Cortex of kidney (tissue), 1 donor: ENCODE measurements at places on chromosomes 5 and 9.

GRCh38 chr5:9713356-9713755, 83.2 kb upstream of the TAS2R1 start:
- no peak for DNase-seq

GRCh38 chr5:132998556-132998955, 27.8 kb downstream of the ZCCHC10 start:
- DNase-seq = no peak

- DNase-seq = no peak
Measured at GRCh38 chr9:111284703-111285102, 45.3 kb downstream of the OR2K2 start.

DNA sequence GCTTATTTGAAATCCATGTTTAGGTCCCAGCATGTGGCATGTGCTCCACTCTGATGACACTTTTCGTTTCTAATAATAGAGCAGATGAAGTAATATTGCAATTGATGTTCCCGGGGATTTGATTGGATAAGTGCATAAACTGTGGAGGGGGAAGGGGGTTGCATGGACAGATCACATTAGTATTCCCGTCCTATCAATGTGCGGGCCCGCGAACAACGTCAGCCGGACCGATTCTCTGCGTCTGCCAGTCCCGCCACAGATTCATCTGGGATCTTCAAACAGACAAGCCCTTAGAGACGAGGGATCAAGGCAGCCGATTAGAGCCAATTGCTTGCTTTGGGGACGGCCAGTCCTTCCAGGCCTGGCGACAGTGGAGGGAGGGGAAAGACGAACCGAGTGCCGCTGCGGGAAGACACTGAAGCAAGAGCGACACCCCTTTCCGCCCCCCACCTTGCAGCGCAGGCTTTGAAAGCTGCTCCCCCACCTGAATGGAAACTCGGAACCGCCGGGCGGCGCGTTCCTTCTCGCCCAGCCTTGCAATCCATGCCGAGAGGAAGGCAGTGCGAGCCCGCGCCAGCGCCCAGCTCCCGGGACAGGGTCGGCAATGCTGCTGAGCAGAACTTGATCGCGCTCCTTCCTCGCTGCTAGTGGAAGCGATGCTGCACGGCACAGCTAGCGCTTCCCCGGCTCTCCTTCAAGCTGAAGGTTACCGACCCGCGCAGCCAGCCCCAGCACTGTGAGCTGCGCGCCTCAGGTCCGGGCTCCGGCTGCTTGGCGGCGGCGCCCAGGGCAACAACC, at the start of gene RGS7BP:
TSS of gene RGS7BP (plus strand) at position 247 of the 798 bp plus-strand sequence. CDS start 610 bp downstream, outside the sequence.
- DNase-seq = no peak

DNA sequence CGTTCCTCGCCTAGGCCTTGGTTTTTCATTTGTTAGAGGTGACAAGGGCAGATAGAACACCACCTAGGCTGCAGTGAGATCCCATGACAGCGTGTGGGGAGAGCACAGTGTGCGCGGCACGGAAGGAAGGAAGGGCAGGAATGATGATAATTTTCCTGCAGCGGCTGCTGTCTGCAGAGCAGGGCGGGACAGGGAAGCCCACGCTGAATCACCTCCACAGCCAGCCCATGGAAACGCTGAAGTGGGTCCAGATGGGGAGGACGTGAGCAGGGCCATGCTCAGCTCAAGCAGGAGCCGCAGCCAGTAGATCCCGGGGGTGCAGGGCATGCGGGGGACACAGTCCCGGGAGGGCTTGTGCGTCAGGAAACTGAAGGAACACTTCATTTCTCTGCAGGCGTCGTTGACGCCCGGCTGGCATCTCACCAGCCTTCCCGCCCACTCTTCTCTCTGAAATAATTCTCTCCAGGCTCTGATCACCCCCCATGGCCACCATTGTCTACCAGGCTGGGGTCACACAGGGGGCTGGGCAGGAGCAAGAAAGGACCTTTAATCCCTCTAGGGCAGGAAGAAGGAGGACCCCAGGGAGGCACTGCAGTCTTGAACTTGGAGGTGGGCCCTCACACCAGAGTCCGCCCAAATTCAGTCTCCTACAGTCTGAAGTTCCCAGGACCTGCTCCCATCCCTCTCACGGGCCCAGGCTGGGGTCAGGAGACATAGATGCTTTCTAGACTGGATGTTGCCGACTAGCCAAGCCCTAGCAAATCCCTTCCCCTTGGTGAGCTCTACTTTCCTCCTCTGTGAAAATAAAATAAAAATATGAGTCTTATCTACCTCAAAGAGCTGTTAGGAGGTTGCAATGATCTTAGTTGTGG, 20.9 kb upstream of the SYNPO start:
- DNase-seq = no peak

DNA sequence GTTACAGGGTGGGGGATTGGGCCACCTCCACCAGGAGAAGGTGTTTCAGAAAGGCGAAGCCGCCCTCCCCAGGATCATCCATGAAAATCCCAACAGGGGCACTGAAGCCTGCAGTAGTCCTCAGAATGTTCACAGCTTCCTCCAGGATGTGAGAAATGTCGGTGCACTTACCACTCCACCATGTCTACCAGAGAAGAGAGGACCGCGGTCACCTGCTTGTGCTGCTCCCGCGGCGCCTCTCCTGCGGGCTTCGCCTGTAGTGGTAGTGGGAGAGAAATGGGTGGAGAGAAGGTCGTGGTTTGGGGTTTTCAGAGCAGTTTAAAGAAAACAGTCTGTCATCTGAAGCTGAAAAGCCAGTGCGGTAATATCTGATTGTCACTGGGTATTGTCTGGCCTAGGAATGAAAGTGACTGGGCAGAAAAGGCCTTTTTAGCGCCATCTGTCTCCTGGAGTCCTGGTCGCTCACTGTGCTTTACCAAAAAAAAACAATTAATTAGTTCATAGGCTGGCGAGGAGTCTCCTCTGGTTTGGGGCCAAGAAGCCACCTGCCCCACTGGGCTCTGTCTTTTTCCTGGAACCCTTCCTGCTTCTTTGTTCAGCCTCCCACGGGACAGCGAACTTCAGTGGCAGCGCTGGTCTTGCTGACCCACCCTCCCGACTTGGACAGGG, 23.0 kb upstream of the PPP1R26 start:
- DNase-seq = no peak

GRCh38 chr9:131310833-131311554, 21.5 kb downstream of the PLPP7 start:
- no peak for DNase-seq

- DNase-seq = no peak
Measured at GRCh38 chr9:124272118-124272517, 14.4 kb downstream of the NEK6 start.

DNA sequence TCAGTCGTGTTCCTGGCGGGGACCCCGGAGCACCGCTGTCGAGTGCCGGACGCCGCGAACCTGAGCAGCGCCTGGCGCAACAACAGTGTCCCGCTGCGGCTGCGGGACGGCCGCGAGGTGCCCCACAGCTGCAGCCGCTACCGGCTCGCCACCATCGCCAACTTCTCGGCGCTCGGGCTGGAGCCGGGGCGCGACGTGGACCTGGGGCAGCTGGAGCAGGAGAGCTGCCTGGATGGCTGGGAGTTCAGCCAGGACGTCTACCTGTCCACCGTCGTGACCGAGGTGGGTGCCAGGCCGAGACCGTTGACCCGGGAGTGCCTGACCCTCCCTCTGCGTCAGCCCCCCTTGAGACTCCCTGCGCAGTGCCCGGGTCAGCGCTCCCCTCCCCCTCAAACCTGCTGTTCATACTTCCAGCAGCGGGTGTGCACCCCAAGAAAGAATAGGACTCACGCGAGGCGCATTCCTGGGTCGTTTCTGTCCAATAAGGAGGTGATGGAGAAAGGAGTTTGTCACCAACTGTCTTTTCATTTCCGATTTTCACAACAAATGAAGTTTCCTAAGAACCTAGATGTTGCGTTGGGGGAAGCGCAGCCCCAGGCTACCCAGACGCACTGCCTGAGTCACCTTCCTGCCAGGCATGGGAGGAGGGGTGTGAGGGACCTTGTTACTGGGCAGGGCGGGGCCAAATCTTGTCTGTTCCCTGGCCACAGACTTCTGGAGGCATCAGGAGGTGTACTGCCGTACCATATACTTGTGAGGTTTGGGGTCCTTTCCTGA, 722 bp downstream of the SLC22A4 start:
- no peak for DNase-seq

DNA sequence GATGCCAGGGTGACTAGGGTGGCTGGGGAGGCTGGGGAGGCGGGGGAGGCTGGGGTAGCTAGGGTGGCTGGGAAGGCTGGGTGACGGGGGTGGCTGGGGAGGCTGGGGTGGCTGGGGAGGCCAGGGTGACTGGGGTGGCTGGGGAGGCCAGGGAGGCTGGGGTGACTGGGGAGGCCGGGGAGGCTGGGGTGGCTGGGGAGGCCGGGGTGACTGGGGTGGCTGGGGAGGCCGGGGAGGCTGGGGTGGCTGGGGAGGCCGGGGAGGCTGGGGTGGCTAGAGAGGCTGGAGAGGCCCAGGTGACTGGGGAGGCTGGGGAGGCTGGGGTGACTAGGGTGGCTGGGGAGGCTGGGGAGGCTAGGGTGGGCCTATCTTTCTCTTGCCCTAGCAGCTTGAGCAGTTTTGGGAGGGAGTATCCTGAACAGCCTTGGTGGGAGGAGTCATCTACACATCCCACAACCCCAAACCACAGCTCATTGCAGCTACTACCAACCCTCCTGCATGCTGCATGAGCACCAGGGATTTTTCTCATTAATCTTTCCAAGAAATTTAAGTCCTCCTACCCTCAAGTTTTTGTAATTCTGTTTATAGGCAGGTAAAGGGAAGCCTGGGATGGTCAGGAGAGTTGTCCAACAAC, 203.2 kb upstream of the IRX1 start:
- DNase-seq = no peak

DNA sequence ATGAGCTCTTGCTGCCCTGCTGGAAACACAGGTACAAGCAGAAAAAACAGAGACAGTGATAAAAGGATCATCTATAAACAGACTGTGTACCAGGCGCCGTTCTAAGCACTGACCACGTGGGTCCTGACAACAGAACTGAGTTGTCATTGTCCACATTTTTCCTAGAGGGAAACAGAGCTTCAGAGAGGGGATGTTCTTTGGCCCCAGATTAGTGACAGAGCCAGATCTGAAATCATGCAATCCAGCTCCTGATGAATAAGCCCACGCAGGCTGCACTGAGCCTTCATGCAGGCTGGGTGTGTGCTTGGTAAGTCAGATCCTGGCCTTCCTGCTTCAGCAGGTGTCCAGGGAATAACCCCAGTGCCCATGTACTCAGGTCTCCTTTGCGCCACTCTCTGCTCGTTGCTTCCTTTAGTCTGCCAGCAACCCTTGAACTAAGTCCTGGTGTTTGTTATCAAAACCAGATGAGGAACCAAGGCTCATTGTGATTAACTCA, 22.8 kb upstream of the TCF7 start:
- DNase-seq = no peak

GRCh38 chr5:138179277-138179857, 455 bp downstream of the KIF20A start:
- no peak for DNase-seq

GRCh38 chr5:133052317-133053175, 733 bp downstream of the HSPA4 start:
- no peak for DNase-seq

GRCh38 chr5:93327605-93328004, 253.4 kb downstream of the NR2F1-AS1 start:
- DNase-seq = no peak

GRCh38 chr5:137834498-137835049, 33.1 kb upstream of the MYOT start:
- no peak for DNase-seq

GRCh38 chr9:91191411-91192380, 170.0 kb downstream of the AUH start:
- DNase-seq = no peak

DNA sequence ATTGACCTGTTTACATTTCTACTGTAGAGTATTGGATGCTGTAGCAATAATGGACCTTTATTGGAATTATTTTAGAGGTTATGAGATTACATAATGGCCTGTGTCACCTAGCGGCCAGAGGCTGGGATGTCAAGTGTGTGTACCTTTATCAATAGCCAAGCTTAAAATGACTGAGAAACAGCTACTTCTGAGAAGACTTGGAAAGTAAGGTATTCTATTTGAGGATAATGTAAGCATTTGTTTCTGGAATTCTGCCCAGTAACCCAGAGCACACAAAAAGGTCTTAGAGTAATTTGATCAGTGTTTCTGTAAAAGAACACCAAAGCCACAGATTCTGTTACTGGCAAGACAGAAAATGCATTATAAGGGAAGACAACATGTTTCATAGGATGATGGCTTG, 116.8 kb downstream of the MACIR start:
- DNase-seq = no peak

DNA sequence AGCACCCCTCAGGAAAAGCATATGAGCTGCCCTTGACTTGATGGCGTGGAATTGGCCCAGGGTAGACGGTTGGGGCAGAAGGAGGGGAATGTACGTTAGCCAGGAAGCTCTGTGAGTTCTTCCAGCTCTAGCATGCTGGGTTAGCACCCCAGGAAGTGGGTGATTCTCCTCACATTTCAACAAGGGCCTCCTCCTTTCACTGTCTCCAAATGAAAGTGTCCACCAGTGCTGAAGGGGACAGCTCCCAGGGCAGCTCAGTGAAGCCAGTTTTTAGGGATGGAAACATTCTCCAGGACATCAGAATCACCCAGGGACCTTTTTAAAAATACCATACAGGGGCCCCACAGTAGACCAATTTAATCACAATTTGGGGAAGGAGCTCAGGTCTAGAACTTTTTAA, 17.2 kb upstream of the AFAP1L1 start:
- DNase-seq = no peak

DNA sequence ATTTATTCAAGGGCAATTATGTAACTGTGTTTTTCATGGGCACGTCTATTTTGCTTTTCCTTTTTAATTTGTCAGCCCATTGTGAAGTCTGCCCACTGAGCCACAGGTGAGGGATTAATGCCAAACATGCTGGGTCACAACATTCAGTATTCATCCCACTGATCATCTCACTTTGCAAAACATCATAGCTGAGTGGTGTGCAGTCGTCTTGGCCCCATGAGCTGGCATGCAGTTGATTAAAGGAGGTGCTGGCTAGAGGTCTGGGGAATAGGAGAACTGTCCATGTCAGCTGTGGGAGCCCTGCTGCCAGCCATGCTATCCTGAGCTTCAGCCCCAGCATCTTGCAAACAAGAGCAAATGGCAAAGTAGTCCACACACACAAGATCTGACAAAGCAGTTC, 11.7 kb upstream of the ESM1 start:
- no peak for DNase-seq

- DNase-seq = no peak
Measured at GRCh38 chr5:73295921-73296320, 122.9 kb downstream of the TMEM174 start.

DNA sequence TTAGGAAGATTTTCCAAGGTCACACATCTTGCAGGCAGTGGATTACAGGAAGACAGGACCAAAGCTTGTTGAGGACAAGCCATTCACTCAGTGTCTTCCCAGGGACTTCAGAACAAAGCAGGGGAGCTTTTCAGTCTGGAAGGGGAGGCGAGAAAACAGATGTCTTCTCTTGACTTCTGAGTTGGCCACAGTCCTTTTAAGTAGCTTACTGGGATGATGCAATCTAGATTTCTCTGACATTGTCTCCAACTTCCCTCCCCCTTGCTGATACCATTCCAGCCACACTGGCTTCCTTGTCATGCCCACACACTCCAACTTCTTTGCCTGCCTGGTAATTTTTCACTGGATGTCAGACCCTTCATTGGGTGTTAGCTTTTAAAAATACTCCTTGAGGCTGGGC, 174.2 kb upstream of the TBC1D2 start:
- DNase-seq = no peak

- DNase-seq = no peak
Measured at GRCh38 chr5:65247594-65247993, 234.1 kb downstream of the ADAMTS6 start.
